ENCODE measurements at places on chromosomes 3 and 15.

DNA sequence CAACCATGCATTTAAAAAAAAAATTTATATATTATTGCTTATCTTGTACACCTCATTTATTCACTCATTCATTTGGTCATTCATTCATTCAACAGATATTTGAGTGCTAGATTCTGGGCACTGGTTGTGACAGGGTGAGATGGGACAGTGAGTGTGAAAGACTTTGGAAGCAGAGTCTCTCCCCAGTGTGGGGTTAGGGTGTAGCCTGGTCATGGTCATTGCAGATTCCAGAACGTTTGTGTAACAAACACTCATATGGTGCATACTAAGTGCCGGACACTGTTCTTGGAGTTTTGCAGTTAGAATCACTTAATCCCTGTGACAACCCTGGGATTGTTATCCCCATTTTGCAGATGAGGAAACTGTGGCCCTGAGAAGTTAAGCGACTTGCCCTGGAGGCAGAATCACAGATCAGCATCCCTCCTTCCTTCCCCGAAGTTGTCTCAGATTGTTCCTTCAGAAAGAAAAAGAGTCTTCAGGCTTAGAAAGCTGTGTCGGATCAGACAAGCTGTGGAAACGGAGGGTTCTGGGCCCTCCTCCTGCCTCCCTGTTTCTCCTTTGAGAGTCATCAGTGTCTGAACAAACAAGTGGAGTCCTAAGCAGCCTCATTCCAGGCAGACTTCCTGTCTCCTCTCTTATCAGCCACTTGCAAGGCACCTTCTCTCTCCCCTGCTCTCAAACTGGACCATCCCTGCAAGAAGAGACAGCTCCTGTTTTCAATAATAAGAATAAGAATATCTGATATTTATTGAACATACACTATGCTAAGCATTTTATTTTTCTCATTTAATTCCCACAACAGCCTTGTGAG is 6.3 kb downstream of the LOXL1 start:
- DNase-seq = no peak

DNA sequence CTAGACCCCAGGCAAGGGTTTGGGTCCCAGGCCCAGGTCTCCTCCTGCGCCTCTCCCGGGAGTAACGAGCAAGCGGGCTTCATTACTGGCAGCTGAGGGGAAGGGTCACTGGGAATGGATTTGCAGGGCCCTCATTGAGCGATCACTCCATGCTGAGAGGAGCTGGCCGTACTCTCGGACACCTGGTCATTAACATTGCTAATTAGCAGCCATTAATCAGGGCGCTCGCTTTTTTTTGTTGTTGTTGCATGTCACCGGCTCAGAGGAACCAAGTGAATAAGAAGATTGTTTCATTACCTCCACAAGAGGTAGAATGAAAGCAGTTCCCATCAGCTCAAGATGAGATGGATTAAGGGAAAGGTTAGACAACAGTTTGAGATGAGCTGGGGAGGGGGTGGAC is 293.0 kb upstream of the ATP11B start:
- DNase-seq = no peak

DNA sequence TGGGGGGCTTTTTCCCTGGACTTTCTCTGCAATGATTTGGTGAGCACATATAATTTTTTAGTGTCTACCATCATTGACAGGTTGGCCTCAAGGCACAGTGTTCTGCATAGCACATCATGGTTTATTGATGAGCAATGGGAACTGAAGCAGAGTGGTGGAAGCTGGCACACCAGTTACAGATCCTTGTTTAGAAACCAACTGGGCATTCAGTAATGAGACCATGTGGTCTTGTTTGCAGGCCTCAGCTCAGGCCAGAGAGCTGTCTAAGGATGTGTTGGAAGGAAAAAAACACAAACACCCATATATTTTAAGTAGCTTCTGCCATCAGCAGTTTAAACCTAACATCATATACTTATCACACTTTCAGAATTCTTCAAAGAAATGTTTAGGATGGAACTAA is 610.6 kb downstream of the ROBO1 start:
- no peak for DNase-seq

- DNase-seq = no peak
Measured at GRCh38 chr3:11929531-11929930, 74.7 kb upstream of the SYN2 start.

GRCh38 chr15:56367156-56367555 is 1.9 kb downstream of the TEX9 start:
- no peak for DNase-seq

- no peak for DNase-seq
Measured at GRCh38 chr3:172516318-172517214, 6.7 kb downstream of the TNFSF10 start.

DNA sequence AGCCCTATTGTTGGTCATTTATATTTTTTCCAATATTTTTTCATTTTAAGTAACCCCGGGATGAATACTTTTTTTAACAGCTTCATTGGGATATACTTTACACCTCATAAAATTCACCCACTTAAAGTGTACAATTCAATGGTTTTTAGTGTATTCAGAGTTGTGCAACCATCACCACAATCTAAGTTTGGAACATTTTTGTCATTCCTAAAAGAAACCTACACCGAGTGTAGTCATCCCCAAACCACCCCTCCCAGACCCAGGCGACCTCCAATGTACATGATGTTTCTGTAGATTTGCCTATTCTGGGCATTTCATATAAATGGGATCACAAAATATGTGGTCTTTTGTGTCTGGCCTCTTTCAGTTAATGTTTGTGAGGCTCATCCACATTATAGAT is 118.3 kb upstream of the FRMD4B start:
- DNase-seq = no peak

DNA sequence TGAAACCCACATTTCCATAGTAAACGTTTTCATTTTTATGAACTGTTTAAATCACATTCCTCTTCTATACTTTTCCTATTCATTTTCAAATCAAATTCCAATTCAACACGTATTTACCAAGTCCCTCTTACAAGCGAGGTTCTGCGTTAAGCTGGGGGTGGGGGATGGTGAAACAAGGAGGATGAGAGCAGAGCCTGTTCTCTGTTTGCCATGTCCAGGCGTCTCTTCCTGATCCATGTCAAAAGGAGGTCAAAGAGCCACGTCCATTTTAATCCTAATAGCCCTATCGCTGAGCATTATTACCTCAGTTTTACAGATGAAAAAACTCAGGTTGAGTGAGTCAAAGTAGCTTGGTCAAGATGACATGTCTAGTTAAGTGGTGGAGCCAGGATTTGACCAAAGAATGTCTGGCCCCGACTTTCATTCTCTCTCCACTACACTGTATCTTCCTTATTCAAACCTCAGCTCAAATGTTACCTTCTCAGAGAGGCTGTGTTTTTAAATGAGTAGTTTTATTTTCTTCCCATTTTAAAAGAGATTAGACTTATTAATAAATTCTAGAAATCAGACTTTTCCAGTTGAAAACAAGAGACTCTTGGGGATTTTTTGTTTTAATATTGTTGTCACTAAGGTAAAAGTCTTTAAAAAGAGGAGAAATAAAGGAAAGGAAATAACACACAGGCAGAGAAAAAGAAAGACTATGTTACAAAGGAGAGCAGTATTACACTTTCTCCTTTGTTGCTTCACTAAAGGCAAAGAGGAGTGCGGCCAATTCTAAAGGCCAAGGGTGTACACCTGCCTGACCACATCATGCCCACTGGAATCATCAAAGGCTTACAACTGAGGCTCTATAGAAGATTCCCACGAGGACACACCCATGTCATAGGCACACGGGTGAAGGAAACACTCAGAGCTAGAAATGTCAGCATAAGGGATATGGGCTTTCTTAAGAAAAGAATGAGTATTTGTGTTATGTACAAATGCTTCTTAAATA is 42.4 kb downstream of the MYO5A start:
- DNase-seq = no peak

- no peak for DNase-seq
Measured at GRCh38 chr15:91530956-91531582, 322.4 kb upstream of the SLCO3A1 start.

DNA sequence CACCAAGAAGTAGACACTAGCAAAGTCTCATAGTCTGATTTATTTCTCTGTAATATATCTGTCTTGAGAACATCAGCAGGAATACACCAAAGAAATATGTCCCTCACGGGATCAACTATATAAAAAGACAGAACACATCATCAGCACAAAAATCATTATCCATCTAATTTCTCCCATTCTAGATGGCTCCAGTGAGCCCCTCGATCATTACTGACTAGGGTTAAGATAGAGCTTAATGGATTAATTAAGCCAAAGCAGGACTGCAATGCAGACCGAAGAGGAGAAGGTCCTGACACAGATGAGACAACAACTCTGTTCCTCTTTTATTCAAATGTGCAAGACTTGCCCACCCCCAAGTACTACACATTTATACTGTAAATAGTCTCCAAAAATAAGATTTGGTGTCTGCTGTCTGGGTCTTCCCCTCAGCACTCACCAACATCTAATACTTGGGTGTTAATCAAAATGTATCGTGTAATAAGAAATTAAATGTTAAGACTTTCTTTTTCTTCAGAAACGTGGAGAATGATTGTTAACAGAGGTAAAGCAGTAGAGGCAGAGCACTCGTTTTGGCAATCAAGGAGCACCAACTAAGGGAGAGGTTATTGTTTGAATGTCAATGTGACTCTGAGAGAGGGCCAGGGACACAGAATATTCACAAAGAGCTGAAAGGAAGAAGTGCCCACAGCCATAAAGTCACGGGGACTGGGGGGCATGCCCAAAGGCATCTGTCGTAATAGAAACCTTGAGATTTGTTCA is 133.6 kb downstream of the TIGIT start:
- DNase-seq = no peak

GRCh38 chr15:43489191-43489590 is 3.8 kb downstream of the TP53BP1 start:
- DNase-seq = no peak

DNA sequence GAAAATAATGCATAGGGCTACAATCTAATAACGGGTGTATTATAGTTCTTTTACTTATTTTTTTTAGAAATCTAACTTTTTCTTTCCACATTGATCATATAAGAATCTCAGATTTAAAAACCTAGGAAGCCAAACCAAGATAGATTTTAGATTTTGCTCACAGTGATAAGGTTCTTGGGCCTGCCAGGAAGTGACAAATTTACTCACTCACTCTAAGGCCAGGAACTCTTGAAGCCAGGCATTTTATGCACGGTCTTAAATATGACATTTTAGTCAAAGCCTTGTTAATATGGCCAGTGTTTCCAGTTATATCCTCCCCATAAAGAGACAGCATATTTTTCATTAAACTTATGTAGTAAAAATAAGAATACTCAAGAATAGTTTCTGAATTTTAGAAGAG is 271.4 kb downstream of the SQOR start:
- DNase-seq = no peak

DNA sequence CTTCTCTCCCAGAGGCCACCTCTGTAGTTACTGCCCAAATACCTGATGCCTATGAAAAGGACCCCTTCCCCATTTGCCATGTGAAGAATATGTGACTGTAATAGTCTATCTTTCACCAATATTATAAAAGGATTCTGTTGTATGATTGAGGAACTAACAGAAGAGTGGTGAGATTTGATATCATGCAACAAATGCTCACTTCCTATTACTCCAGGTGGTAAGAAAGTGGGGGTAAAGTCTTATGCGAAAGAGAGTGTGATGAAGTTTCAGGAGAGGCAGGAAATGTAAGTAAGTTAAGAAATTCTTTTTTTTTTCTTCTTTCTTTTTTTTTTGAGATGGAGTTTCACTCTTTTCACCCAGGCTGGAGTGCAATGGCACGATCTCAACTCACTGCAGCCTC is 24.4 kb upstream of the RAP2B start:
- no peak for DNase-seq

- peak; percentile 90 for DNase-seq
Measured at GRCh38 chr15:25739687-25740121, 123.4 kb downstream of the ATP10A start.

GRCh38 chr15:65777053-65777452 is 15.0 kb downstream of the DENND4A start:
- DNase-seq = no peak

- peak; percentile 4 for DNase-seq
Measured at GRCh38 chr3:32450992-32451659, 51.5 kb downstream of the CMTM6 start.

- no peak for DNase-seq
Measured at GRCh38 chr3:5019411-5020241, 40.4 kb downstream of the BHLHE40 start.

GRCh38 chr3:188241883-188242282 is 87.9 kb downstream of the LPP start:
- DNase-seq = no peak

GRCh38 chr3:83193526-83193925 is 1432.1 kb upstream of the GBE1 start:
- no peak for DNase-seq

DNA sequence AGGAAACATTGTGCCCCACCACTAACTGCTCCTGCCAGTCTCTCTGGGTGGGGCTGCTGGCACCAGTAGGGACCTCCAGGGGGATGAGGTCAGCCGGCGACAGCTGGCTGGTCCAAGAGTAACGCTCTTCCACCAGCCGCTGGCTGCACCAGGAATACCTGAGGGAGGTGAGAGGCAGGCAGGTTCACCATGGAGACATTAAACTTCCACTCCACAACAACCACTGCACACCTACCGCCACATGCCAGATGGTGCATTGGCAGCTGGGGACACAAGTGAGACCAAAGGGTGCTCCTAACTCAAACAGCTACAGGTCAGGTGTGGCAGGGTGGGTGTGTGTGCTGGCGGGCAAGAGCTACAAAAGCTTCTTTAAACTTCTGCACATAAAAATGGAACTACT is 4.5 kb downstream of the POLG start:
- no peak for DNase-seq

DNA sequence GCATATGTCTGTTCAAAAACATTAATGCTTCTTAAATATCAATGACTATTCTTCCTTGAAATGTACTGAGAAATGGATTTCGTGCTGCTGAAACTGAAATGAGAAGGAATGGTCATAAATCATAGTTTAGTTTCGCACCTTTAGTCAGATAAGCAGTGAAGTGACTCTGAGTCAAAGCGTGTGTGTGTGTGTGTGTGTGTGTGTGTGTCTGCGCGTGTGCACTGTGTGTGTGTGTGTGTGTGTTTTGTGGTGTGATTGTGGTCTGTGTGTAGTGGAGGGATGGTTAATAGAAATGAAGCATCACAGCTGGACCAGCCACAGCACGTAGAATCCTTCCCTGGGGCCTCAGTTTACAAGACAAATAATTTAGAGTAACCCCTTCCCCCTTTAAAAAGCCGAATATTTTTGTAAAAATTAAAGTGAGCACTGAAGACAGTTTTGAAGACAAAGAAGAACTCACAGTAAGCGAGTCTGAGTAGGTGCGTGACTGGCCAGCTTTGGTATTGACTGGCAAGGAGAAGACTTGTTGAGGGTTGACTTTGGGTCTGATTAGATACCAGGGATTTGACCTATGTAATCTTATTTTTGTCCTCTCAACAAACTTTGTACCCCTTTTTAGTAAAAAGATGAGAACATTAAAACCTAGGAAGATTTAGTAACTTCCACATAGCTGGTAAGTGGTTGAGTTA is 202.0 kb upstream of the IL12A start:
- DNase-seq = no peak

All from NCI-H2081 (cell line).